ENCODE measurements at places on chromosomes 6 and 20.

GRCh38 chr6:99605074-99605734 lies 1.4 kb upstream of the PRDM13 start:
- no peak for DNase-seq

- no peak for DNase-seq
Measured at GRCh38 chr6:111912904-111913303, 39.7 kb upstream of the FYN start.

- no peak for DNase-seq
Measured at GRCh38 chr6:39055661-39056060, 7.1 kb downstream of the GLP1R start.

GRCh38 chr6:56860475-56860874 lies 94.4 kb upstream of the BEND6 start:
- DNase-seq, result no peak

DNA sequence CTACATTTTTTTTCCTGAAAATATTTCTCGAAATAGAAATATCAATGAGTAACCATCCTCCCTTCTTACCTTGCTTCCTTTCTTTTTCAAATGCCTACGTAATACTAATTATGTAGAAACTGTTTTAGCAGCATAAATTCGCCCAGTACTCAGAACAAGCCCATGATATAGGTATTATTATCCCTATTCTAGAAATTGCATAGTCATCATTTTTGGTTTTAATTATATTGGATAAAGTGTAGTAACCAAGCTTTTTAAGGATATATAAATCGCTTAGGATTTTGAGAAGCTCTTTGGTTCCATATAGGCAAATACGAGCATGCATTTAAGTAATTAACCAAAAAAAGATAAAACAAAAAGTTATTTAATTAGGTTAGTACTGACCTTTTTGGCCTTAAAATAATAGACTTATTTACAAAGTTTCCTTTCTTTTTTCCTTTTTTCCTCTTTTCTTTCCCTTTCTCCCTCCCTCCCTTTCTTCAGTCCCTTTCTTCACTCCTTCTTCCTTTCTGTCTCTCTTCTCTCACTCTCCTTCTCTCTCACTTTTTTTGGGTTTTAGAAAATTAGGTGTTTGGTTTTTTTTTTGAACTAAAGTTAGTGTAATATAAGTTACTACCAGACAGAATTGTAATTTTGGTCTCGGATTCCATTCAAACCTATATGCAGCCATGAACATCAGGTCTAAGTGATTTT lies 457.7 kb downstream of the RFPL4B start:
- no peak for DNase-seq

DNA sequence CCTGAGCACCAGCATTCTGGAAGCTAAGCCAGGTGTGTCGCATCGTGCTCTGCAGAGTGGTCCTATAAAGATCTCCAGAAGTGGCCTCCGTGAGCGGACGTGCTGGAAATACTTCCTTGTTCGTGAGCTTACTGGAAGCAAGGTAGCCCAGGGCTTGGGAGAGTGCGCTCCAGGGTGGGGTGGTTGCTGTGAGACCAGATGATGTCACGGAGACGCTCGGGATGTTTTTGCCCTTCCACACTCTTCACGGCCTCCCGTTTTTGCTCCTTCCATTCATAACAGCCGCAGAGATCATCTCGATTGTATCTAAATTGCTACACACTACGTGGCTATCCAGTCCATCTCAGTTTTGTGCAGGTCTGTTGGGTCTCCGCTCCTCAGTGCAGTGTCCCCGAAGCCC lies 373.4 kb downstream of the THBS2 start:
- DNase-seq, result no peak

- DNase-seq, result no peak
Measured at GRCh38 chr6:63527658-63528514, 44.4 kb upstream of the LOC128125822 start.

- DNase-seq, result no peak
Measured at GRCh38 chr20:10255846-10256245, 37.2 kb downstream of the SNAP25 start.

GRCh38 chr6:16244869-16245451 lies 6.6 kb downstream of the GMPR start:
- no peak for DNase-seq

DNA sequence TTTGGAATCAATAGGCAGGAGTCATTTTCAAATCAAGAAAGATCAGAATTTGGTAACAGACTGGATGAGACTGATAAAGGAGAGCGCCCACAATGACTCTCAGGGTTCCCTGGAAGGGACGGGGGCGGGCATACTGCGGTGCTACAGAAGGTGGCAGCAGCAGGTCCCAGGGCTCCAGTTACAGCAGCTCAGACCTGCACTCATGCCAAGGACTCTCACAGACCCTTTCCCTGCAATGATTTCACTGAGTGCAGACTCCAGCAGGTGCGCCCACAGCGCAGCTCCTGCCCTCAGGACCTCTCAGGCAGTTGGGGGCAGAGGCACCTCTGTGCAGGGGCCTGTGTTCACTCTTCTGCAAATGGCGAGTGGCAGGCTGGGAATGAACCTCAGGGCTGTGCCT lies 359.8 kb downstream of the ZFAND3 start:
- peak; percentile 61 for DNase-seq

DNA sequence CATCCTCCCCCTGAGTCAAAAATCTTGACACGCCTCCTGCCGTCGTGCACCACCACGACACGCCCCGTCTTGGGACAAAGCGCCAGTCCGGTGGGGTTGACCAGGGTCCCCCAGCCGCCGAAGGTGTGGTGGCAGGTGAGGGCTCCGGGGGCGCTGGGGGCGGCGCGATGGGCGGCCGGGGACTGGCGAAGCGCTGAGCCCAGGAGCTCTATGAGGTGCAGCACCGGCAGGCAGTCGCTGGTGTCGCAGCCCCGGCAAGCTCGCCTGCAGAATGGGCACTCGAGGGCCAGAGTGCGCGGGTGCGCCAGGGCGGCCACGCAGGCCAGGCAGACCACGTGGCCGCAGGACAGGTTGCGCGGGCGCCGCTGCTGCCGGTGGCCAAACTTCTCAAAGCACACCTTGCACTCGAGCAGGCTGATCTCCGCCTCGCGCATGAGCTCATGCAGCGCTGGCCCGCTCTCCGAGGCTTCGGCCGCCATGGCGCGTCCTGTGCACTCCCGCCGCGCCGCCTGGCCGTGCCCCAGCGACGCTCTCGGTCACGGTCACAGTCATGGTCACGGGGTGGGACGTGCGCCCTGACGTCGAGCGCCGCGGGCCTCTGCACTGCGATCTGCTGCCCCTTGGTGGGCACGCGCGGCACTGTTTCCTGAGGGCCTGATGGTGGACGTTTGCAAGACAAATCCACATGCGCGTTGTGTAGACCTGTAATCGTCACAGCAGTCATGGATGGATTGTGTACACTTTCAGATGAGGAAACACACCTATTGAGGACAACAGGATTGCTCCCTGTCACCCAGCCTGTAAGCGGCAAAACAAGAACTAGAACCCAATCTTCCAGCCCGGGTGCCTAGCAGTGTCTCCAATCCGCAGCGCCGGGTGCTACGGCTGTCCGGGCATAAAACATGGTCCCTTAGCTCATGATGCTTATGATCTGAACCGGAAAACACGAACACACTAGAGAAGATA lies at the start of gene NHLRC1:
NHLRC1 (minus strand) TSS at position 550 of the 966 bp plus-strand sequence; CDS start at position 479, 71 bp downstream.
- DNase-seq, result peak; percentile 89

DNA sequence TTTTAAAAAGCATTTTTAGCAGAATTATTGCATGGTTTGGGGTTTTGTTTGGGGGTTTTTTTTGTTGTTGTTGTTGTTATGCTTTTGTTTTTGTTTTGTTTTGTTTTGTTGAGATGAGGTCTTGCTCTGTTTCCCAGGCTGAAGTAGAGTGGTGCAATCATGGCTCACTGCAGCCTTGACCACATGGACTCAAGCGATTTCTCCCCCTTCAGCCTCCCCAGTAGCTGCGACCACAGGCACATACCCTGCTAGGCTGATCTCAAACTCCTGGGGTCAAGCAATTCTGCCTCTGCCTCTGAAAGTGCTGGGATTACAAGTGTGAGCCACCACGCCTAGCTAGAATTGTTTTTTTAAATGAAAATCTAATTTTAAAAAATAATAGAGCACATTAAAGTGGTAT lies 35.7 kb downstream of the UBR2 start:
- no peak for DNase-seq

GRCh38 chr20:63259734-63260460 lies 5.6 kb upstream of the NKAIN4 start:
- no peak for DNase-seq

- DNase-seq, result no peak
Measured at GRCh38 chr6:41352907-41353306, 17.5 kb downstream of the NCR2 start.

- no peak for DNase-seq
Measured at GRCh38 chr6:34340906-34341480, 51.5 kb downstream of the NUDT3 start.
